Esophagus mucosa (tissue), 1 donor: ENCODE measurements at places on chromosomes 5 and 9. TPM values are rescaled to one million over a fixed set of nuclear protein-coding genes. Genes with fewer than 3 reads are reported as not detected.

DNA sequence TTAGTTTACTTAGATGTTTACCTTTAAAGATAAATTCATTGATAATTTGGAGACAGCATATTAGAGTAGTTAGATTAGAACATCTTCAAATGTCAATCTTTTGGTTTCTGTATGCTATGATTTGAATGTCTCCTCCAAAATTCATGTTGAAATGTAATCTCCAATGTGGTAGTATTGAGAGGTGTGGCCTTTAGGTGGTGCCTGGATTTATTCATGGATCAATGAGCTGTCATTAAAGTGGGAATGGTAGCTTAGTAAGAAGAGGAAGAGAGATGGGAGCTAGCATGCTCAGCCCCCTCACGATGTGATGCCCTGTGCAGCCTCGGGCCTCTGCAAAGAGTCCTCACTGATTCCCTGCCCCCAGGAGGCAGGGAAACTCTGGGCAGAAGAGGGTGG, 133.6 kb upstream of the TUT7 start:
- no peak for ATAC-seq

DNA sequence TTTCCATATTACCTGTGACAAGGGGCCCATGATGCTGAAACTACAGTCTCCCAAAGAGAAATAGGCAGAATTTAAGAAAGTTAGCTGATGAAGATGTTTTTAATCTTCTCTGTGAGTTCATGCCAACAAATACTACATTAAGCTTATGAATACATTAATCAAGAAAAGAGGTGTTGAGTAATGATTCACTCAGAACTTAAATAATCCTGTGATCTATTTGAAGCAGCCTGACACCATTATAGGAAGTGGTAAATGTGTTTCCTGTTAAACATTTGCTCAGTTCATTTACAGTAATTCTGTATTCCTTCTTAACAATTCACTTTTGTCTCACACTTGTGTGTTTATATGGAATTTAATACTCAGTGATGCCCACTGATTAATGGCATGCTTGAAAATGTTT, 75.0 kb upstream of the IZUMO3 start:
- ATAC-seq, result no peak

GRCh38 chr5:62960781-62961180, 382.2 kb downstream of the LRRC70 start:
- no peak for ATAC-seq

Gene TMEM215
- total RNA-seq, result not detected

Gene ZNF618
- 2.0 TPM for total RNA-seq

DNA sequence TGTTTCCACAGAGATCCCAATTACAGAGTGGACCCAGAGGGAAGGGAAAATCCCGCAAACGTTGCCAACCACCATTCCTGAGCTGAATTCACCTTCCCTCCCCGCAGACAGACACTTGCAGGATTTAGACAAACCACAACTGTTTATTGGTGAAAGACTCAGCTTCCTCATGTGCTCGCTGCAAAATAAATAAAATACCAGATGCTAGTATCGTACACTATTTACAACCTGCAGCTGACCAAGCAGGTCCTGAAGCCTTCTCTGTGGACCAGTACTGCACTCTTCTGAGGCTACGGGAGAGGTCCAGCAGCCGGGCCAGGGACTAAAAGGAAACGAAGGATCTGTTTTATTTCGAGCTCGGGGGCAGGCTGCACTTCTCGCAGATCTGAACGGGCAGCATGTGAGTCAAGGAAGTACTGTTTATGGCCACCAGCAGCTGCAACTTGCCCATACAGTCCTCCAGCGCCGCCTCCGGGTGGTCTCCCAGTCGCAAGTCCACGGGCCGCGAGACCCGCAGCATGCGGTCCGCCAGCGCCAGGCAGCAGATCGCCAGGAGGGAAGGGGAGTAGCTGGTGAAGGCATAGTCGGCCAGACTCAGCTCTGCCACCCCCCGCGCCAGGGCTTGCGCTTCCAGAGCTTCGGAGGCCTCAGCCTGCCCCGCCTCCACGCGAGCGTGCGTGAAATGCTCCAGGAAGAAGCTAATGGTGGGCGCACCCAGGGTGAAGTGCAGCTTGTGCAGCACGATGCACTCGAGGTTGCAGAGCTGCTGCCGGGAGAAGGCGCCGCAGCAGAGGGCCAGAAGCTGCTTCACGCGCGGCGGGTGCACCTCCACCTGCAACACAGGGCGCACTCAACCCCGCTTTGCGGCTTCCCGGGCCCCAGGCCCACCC, 2.1 kb downstream of the CCNO start:
- ATAC-seq, result no peak

DNA sequence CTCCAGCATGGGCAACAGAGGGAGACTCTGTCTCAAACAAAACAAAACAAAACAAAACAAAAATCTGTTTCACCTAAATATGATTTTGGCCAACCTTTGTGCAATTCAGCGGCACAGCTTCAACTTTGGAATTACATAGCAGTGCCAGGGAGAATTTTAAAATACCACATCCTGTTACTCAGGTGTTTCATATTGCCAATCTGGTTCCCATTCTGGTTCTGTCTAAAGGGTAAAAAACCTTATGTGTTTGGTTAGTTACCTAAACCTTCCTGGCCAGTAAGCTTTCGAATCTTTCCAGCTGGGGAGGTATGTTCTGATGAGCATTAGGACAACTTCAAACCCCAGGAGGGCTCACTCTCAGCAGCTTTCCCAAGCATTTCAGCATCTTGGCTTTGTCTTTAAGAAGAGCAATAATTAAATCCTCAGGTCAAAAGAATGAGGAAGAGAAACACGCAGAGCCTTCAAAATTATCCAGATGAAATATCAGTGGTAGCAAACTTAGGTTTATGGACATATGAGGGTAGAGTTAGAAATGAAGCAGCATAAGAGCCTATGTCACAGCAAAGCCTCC, 2.7 kb downstream of the DAB2 start:
- ATAC-seq, result no peak

DNA sequence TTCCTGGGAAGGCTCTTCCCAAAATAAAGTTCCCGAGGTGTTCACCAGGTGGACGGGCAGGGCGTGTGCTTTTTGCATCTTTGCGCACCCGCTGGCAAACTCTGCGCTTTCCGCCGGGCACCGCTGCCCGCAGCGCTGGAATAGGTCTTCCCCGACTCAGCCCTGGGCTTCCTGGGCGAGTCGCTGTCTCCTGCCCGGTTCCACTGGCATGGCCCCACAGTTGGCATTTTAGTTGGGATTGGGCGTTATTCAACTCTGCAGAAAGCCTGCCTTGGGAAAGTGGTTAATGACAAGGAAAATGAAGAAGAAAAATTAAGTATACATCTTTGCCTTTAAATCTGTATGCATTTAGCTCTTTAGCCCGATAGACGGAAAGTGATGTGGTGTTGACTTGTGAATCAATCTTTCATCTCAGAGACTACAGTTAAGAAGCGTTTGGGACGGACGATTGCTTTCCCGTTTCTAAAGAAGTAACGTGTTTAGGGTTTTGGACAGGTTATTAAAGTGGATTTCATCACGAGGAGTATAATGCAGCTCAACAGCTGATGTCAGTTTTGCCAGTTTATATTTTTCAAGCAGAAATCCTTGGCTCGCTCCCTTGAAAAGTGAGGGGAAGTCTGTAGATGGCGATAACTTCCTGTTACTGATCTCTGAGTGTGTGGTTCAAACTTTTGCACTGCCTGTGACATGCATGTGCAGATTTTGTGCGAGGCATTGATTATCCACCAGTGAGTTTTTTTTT, 946 bp downstream of the ADCY2 start:
- no peak for ATAC-seq

DNA sequence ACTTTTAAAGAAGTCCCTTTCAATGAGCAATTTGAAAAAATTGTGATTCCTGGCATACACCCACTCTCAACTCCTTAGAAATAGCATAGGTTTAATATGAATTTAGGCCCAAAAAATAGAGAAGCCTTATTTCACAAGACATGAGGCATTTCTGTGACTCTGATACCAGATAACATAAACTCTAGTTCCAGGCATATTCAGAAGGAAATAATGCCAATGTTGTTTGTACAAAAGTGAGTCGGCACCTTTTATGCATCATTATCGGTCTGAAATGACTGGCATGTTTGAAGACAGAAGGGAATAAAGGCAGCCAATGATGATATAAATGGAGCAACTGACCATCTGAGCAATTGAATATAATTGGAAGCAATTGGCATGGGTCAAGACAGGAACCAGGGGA, 19.4 kb upstream of the RECK start:
- ATAC-seq, result no peak

- ATAC-seq, result no peak
Observed at GRCh38 chr9:124696101-124696500, 75.0 kb downstream of the NR6A1 start.

GRCh38 chr5:76521240-76521758, 101.9 kb downstream of the F2RL2 start:
- peak; percentile 57 for ATAC-seq
